ENCODE measurements at places on chromosomes 6 and 20.

DNA sequence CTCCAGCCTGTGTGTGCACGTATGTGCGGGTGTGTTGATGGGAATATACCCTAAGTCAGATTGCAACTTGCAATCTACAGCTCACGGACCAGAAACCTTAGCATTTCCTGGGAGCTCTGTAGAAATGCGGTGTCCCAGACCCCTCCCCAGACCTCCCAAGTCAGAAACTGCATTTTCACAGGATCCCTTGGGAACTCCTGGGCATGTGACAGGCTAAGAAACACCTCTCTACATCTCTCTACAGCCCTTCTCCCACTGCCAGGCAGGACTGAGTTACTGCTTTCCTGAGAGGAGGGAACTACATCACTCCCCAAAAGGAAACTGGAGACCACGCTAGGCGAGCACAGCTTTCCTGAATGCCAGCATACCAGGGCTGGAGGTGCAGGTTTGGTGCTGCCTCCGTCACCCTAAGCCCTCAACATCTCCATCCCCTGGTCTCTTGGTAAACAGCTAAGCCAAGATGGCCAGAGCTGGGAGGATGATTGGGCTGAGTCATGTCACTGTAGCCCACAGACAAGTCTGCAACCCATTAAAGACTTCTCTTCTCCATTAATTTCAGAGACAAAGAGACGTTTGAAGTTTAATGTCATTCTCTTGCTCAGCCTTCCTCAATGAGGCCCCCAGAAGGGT lies 194.4 kb downstream of the BMP7 start:
- DNase-seq, result no peak

DNA sequence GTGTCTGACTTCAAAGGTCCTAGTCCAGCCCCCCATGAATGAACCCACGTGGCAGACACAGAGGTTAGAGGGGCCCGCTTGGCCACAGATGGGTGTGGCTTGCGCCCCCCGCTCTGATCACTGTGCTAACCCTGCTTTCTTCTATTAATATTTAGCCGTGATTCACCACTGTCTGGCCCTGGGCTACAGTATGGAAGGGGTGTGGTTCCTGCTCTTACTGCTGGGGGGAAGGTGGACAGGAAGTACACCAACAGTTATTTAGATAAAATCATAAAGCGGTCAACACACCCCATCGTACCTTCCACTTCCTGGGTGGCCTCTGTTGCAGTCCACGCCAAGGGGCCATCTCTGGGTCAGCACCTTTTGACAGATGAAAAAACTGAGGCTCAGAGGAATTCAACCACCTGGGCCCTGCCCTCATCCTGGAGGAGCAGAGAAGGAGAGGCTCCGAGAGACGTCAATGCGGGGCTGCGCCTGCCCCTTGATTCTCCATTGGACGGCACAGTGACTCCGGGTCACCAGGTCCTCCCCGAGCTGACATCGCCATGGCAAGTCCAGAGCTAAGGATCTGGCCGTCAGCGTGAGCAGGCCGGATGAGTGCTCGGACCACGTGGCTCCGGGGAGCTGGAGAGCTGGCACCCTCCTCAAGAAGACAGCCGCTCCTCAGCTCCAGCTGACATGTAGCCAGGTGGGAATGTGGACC lies 206.3 kb downstream of the PREX1 start:
- no peak for DNase-seq

DNA sequence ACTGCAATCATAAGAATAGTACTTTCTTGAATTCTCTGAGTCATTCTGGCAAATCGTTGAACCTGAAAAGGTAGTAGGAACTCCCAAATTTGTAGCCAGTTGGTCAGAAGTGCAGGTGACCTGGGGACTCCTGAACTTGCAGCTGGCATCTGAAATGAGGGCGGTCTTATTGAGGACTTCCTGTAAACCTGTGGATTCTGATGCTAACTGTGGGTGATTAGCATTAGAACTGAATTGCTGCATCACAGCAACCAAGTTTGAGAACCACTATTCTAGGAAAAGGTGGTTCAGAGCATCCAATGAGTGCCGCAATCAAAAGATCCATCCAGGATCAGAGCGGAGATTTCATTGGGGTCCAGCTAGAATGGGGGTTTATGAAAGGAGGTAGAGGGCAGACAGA lies 50.2 kb upstream of the UTRN start:
- DNase-seq, result no peak

DNA sequence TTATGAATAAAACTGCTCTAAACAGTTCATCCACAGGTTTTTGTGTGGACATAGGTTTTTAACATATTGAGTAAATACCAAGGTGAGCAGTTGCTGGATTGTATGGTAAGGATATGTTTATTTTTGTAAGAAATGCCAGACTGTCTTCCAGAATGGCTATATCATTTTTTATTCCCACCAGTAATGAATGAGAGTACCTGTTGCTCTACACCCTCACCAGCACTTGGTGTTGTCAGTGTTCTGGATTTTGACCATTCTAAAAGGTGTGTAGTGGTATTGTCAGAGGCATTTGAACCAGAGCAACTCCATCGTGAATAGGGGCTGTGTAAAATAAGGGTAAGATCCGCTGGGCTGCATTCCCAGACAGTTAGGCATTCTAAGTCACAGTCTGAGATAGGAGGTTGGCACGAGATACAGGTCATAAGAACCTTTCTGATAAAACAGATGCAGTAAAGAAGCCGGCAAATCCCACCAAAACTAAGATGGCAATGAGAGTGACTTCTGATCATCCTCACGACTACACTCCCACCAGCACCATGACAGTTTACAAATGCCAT lies 12.9 kb upstream of the NT5E start:
- no peak for DNase-seq

DNA sequence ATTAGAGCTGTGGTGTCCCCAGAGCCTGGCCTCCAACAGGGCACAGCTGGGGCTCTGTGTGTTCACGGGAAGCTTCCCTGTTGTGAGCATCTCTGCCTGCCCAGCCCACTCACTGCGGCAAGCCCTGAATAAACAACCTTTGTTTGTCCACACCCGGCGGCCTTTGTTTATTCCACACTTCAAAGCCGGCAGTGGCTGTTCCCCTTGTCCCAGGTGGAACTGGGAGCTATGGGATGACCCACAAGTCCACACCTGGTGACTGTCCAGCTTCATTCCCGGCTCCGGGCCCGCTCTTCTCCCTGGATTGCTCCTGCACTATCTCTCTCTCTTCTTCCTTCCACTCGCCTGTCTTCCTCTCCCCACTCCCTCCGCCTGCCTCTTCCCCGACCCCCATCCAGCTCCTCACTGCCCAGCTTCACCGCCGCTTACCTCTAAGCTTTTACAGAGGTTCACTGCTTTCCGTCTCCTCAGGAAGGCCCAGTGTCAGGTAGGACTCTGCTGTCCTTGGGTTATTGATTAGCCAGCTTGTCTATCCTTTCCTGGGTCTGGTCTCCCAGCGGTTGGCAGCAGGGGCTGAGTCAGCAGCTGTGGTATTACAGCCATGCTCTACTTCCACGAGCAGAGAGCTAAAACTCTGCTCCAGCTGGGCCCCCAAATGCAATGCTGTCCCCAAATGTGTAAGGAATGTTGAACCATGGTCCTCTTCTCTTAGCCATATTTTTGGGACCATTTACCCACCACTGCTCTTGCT lies 17.8 kb downstream of the DACT2 start:
- DNase-seq, result no peak

DNA sequence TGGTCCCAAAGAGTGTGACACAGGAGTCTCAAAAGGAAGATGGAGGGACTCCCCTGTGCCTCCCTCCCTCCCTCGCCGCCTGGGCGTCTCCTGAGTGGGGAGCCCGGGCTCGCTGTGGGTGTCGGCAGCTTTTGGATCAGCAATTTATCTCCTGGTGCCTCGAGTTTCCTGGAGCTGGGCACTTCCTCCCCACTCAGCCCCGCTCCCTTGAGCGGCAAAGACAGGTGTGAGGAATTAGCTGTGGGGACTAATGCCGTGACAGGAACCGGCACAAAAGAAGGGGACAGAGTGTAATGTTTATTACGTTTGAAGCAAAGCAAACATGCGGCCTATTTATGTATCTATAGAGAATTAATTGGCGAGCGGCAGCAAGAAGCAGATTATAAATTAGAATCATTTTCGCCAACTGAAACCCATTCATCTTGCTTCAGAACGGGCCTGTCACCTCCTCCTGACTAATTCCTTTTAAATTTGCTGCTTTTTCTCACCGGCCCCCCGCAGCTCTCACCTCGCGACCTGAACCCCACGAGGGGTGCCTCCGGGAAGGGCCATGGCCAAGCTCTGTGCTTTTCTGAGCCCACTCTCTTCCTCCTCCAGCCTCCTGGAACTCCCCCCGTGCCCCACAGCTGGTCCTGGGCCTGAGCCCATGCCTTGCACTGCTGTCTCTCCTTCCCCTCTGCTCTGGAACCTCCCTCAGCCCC lies 8.8 kb upstream of the CDH22 start:
- DNase-seq, result no peak

GRCh38 chr6:69957985-69958559 lies 91.7 kb downstream of the COL19A1 start:
- DNase-seq, result no peak

DNA sequence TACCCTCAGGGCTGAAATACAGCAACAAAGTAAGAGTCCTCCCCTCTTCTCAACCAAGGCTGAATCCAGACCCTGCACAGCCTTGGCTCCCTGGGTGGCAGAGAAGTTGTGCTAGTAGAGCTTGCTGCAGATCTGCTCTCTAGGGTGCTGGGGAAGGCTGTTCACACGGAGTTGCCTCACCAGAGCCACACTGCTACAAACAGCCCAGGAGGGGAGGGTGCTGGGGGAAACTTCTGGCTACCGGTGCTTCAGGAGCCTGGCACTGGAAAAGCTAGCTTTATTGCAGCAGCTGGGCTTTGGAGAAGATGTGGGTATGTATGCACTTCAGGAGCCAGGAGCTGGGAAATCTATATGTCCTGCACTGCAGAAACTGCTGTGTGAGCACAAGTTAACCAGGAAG lies 37.6 kb upstream of the SUPT3H start:
- no peak for DNase-seq

- no peak for DNase-seq
These were observed 46.8 kb downstream of the MAP7 start for GRCh38 chr6:136503303-136504029.

DNA sequence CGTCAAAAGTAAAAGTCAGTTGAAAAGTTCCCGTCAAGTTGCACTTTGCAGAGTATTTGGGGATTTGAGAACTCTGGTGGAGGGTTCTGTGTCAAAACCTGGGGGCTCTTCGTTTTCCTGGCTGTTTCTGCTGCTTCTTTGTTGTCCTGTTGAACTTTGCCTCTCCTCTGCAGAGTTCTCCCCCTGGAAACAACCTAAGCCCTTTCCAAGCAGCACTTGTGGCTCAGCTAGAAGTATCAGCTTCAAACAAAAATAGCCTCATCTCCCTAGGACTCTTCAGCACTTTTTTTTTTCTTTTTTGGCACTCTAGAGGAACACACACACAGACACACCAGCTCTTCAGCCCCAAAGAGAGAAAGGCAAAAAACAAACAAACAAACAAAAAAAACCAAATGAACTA lies at the start of gene TRDN:
Gene TRDN (minus strand): TSS at position 169 of the 400 bp plus-strand sequence. CDS start 175 bp downstream, outside the sequence.
- DNase-seq, result no peak

DNA sequence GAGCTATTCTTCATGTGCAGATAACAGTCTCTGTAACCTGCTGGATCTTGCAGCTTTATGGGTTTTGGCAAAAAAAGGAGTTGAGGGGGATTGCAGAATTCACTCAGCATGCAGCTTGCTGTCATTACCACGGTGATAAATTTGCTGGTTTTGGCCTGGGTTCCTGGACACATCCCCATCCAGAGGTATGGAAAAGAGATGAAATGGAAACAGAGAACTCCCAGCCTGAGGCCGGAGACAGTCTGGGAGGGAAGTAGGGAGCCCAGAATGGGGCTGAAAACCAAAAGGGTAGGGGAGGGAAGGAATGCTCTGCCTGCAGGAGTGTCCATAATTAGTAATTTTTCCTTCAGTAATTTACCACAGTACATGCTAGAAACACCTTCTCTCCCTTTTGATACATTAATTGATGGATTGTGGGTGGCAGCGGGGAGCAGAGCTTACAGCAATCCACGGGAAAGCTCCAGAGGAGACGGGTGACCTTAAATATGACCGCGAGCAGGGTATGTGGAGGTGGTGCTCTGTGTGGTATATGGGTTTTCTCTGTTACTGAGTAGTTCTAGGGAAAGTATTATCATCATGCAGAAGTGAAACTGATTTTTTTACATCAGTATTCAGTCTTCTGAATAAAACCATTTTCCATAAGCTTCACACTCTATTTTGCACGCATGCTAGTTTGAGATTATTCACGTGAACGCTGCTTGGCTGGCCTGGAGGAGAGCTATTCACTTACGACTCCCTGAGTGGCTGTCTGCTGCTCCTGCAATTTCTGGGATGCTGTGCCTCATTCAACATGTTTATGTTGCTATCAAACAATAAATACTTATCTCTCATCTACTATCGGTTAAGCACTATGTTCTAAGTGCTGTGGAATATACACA lies 66.3 kb upstream of the KCNK16 start:
- DNase-seq, result no peak

- DNase-seq, result peak; percentile 81
These were observed at the start of gene CD2AP for GRCh38 chr6:47477497-47478232. TSS of gene CD2AP (plus strand) at chr6:47477789. CDS start at chr6:47478245, 456 bp downstream.

DNA sequence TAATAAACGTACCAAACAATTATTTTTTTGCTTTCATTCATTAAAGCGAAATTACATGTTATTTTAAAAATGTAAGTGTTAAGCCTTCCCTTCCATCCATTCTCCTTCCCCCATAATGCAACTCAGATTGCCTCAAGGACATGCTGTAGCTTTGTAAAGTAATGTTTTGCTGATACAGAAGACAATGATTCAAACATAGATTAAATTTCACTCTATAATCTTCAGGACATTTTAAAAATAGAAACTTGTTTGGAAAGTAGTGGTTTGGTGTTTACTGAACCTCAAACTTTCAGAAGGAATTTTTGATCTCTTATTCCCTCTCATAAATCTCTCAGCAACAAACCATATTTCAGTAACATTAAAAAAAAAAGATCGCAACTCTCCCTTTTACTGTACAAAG lies 350.9 kb upstream of the HSF2 start:
- no peak for DNase-seq

DNA sequence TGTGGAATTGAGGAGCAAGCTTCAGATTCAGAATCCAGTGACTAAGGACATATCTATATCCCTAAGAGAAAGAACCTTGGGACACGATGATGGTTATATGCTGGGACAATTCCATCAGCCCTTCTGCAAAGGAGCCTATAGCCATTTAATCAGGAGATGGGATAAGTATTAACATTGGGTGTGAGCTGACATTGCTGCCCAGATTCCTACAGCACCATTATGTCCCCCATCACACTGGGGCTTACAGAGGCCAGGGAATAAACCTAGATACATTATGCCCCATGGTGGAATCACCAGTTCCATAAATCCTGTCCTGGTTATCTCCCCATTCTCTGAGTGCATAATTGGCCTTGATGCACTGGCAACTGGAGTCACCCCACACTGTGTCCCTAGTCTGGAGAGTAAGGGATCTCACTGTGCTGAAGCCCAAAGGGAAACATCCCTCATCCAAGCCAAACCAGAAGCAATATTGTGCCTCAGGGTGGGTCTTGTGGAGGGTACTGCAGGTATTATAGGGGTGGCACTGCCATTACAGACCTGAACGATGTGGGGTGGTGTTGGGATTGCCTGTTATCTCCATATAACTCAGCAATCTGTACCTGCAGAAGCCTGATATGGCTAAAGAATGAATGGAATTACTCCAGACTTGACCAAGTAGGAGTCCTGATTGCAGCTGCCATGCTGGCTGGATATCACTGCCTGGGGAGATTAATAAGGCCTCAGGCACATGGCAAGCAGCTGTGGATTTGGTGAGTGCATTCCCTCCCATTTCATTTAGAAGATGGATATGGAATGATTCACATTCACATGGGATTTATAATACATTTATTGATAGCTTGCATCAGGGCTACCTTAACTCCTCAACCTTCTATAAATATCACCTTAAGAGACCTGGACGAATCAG lies 5.0 kb downstream of the HLA-A start:
- DNase-seq, result no peak

GRCh38 chr20:58822149-58822548 lies 28.6 kb downstream of the GNAS-AS1 start:
- no peak for DNase-seq
